Astrocyte (in vitro differentiated cells and primary cell): ENCODE measurements at places on chromosomes 1 and 21. TPM values are rescaled to one million over a fixed set of nuclear protein-coding genes. Genes with fewer than 3 reads are reported as not detected.

Gene BLACAT1
- total RNA-seq, result 2.2 and 2.3 TPM in 2 replicates

Gene TNFRSF8
- total RNA-seq, result 0.16 and 0.22 TPM in 2 replicates

Gene KLHL17
- total RNA-seq, result 25.6 and 25.9 TPM in 2 replicates

Gene DMBX1
- 0.07 and 0.29 TPM in 2 replicates for total RNA-seq

Gene LCE1D
- not detected in 2 replicates for total RNA-seq

Gene EGLN1
- total RNA-seq, result 34.5 and 35.5 TPM in 2 replicates

Gene TP73
- 0.18 TPM in 1 of 2 replicates, not detected in the other for total RNA-seq

Gene RNU1-4
- 1,356 and 1,553 TPM in 2 replicates for total RNA-seq

Gene PLEKHN1
- 2.1 and 2.4 TPM in 2 replicates for total RNA-seq

Gene S1PR1
- 10.6 and 14.4 TPM in 2 replicates for total RNA-seq

Gene RRAGC
- total RNA-seq, result 32.4 and 37.3 TPM in 2 replicates

DNA sequence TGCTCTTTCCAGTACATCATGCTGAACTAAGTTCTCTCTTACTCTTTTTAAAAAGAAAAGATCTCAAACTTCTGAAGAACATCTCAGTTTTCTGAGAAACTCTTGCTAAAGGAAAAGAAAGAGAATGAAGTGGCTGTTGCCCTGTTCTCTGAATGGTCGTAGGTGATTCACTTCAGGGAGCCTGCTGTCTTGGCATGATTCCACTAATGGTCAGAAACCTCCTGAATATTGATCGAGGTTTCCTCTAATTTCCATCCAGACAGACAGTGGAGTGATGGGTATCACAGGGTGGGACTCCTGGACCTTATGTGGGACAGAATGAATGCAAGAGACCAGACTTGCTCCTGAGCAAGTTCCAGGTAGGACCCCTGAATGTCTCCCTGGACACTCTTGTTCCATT lies 2.5 kb downstream of the FCRL2 start:
- H3K36me3 ChIP-seq, result no peaks in the 10 kb centered on the region
- H3K27ac ChIP-seq, result no peak overlapping the region
- no peak for DNase-seq
- H3K4me1 ChIP-seq, result no peaks in the 10 kb centered on the region
- H3K27me3 ChIP-seq, result no peaks in the 10 kb centered on the region
- H3K4me3 ChIP-seq, result no peak overlapping the region

GRCh38 chr1:234488054-234489006 lies 9.4 kb upstream of the TARBP1 start:
- no peak for DNase-seq
- no peak overlapping the region for H3K27ac ChIP-seq
- no peaks in the 10 kb centered on the region for H3K36me3 ChIP-seq
- H3K27me3 ChIP-seq, result no peaks in the 10 kb centered on the region

- H3K27me3 ChIP-seq, result no peaks in the 10 kb centered on the region
- DNase-seq, result no peak
- H3K36me3 ChIP-seq, result no peaks in the 10 kb centered on the region
- no peak overlapping the region for H3K27ac ChIP-seq
- H3K4me1 ChIP-seq, result no peaks in the 10 kb centered on the region
Measured at GRCh38 chr1:79271759-79272158, 265.2 kb upstream of the ADGRL4 start.

- H3K27ac ChIP-seq, result no peak overlapping the region
- DNase-seq, result no peak
- H3K4me1 ChIP-seq, result no peaks in the 10 kb centered on the region
- H3K36me3 ChIP-seq, result no peaks in the 10 kb centered on the region
Measured at GRCh38 chr1:192475970-192476369, 99.6 kb upstream of the RGS1 start.

- no peak overlapping the region for H3K27ac ChIP-seq
- no peaks in the 10 kb centered on the region for H3K27me3 ChIP-seq
- no peak overlapping the region for H3K4me3 ChIP-seq
- no peaks in the 10 kb centered on the region for H3K36me3 ChIP-seq
Measured at GRCh38 chr1:17924578-17924977, 169.4 kb downstream of the ACTL8 start.

DNA sequence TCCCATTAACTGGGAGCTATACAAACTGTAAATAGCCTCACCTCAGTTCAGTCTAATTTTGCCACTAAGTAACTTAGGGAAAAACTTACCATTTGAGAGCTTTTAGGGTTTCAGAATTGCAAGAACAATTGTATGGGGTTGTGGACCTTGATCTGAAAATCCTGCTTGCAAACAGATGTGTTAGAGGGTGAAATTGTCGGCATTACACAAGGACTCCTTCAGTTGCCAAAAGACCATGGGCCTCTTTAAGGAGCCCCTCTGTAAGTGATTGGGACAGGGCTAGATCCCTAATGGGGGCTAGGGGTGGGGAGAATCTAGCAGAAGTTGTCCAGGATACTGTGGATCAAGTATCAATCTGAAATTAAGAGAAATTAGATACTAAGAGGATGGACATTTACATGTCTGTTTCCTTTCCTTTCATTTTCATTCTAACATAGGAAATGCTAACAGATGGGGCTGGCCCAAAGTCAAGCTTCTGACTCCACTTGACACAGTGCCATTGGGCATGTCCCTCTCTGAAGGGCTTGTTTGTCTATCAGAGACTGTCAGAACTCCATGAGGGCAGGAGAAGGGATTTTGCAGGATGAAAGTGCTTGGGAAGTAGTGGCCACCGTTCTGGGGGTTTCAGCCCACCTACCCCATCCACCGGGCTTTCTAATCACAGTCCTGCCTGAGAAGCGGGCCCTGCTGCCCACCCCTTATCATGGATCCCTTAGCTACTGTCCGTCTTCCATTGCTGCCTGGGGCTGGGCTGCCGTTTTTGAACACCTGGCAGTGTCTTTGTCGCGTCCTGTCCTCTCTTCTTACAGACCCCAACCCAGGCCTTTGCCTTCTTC lies 54.7 kb downstream of the STUM start:
- no peaks in the 10 kb centered on the region for H3K36me3 ChIP-seq
- no peak overlapping the region for H3K27ac ChIP-seq
- no peak overlapping the region for H3K4me3 ChIP-seq
- H3K27me3 ChIP-seq, result peaks cover 3% of the 10 kb centered on the region
- no peaks in the 10 kb centered on the region for H3K4me1 ChIP-seq
- DNase-seq, result peak; percentile 13

- H3K36me3 ChIP-seq, result no peaks in the 10 kb centered on the region
- DNase-seq, result no peak
- no peak overlapping the region for H3K4me3 ChIP-seq
- peaks cover 37% of the 10 kb centered on the region for H3K4me1 ChIP-seq
Measured at GRCh38 chr1:94319319-94320102, 82.1 kb upstream of the ARHGAP29 start.

DNA sequence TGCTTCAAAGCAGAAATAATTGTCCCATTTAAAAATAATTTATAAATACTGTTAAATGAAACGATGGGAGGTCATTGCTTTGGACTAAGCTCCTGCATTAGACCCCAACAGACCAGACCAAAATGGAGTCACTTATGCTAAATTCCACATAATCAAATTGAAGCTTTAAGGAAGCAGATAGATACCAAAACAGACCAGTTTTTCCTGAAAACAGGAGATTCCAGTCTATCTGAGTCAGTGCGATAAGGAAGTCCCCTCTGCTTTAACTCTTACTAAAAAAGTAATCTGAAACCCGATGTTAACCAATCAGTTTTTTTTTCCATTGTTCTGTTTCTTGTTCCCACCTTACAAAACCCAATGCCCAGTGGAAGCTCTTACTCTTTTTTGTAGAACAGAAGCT lies 16.2 kb upstream of the DNASE2B start:
- no peak overlapping the region for H3K4me3 ChIP-seq
- DNase-seq, result no peak
- H3K27me3 ChIP-seq, result no peaks in the 10 kb centered on the region
- H3K36me3 ChIP-seq, result no peaks in the 10 kb centered on the region

GRCh38 chr1:44646261-44647110 lies 27.8 kb downstream of the TMEM53 start:
- DNase-seq, result peak; percentile 41
- no peak overlapping the region for H3K4me3 ChIP-seq
- no peak overlapping the region for H3K27ac ChIP-seq

- peaks cover 7% of the 10 kb centered on the region for H3K4me1 ChIP-seq
- H3K27ac ChIP-seq, result peak overlapping the region; percentile 54
- DNase-seq, result peak; percentile 89
- no peaks in the 10 kb centered on the region for H3K36me3 ChIP-seq
Measured at GRCh38 chr1:107076841-107077240, 20.4 kb downstream of the PRMT6 start.

- no peak overlapping the region for H3K27ac ChIP-seq
- no peaks in the 10 kb centered on the region for H3K27me3 ChIP-seq
- DNase-seq, result peak; percentile 63
Measured at GRCh38 chr1:87927391-87928280, 599.0 kb downstream of the LMO4 start.

GRCh38 chr1:212671342-212672031 lies 28.2 kb downstream of the BATF3 start:
- H3K4me1 ChIP-seq, result peaks cover 32% of the 10 kb centered on the region
- no peak overlapping the region for H3K27ac ChIP-seq
- peak; percentile 73 for DNase-seq
- H3K4me3 ChIP-seq, result no peak overlapping the region

GRCh38 chr1:20717452-20718342 lies at the start of gene KIF17:
KIF17 (minus strand) TSS chr1:20718007; CDS start chr1:20717706, 301 bp downstream.
- peak within 1 kb of the TSS; percentile 54 for H3K4me3 ChIP-seq
- H3K27me3 ChIP-seq, result no peaks in the 10 kb centered on the region
- no peak within 1 kb of the TSS for H3K27ac ChIP-seq

- H3K4me3 ChIP-seq, result no peak overlapping the region
- no peaks in the 10 kb centered on the region for H3K36me3 ChIP-seq
- no peak for DNase-seq
- no peak overlapping the region for H3K27ac ChIP-seq
- no peaks in the 10 kb centered on the region for H3K4me1 ChIP-seq
- peaks cover 8% of the 10 kb centered on the region for H3K27me3 ChIP-seq
Measured at GRCh38 chr1:10767282-10767681, 29.2 kb downstream of the CASZ1 start.

- peak overlapping the region; percentile 74 for H3K4me3 ChIP-seq
- no peaks in the 10 kb centered on the region for H3K27me3 ChIP-seq
- DNase-seq, result peak; percentile 27
- peak overlapping the region; percentile 67 for H3K27ac ChIP-seq
- H3K36me3 ChIP-seq, result no peaks in the 10 kb centered on the region
Measured at GRCh38 chr1:87330057-87330884, 1.6 kb downstream of the LMO4 start.

DNA sequence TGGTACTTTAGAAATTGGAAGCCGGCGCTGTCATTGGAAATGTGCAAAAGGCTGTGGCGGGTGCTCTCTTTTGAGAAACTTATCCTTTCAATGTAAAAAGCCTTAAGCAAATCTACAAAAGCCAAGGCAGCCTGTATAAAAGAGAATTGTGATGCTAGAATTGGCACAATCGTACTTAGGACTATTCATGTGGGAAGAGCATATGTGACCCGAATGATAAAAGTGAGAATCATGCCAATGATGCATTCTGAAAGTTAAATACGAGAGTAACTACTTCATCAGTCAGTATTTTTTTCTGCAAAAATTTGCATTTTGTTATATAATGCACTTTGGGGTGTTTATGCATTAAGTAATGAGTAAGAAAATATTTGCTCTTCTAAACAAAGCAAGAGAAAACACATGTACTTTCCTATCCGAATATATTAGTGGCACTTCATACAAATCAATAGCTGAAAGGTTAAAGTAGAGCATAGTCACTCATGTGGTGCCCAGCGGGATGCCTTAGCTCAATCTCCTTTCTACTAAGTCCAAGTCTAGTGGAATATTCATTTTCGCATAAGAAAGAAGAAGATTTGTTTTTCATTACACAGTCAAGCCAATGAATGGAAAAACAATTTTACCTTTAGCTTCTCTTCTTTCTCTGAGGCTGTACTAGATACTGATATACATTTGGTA lies 1256.6 kb upstream of the B3GALT2 start:
- no peak overlapping the region for H3K4me3 ChIP-seq
- H3K36me3 ChIP-seq, result no peaks in the 10 kb centered on the region
- no peak overlapping the region for H3K27ac ChIP-seq
- no peaks in the 10 kb centered on the region for H3K27me3 ChIP-seq

GRCh38 chr1:200198236-200198635 lies 170.7 kb downstream of the NR5A2 start:
- H3K27me3 ChIP-seq, result no peaks in the 10 kb centered on the region
- no peak for DNase-seq
- no peak overlapping the region for H3K4me3 ChIP-seq
- no peaks in the 10 kb centered on the region for H3K4me1 ChIP-seq
- H3K27ac ChIP-seq, result no peak overlapping the region

DNA sequence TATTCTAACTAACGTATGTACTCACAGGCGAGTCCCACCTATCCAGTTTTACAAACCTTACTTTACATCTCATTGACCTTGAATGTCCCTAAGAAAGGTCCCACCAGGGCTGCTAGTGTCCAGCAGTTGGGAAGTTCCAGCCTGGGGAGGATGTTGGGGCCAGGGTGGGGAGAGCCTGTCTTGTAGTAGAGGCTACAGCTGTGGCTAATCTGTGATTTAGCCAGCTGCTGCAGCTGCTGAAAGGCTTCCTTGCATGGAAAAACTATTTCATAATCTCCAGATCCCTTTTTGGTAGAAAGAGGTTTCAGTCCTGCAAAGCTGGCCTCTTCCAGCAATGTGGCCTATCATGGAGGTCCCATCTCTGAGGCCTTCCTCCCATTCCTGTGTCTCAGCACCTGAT lies 23.1 kb downstream of the TNN start:
- H3K36me3 ChIP-seq, result no peaks in the 10 kb centered on the region
- H3K27ac ChIP-seq, result no peak overlapping the region
- no peak for DNase-seq
- H3K4me1 ChIP-seq, result no peaks in the 10 kb centered on the region
- no peaks in the 10 kb centered on the region for H3K27me3 ChIP-seq
- no peak overlapping the region for H3K4me3 ChIP-seq
